ENCODE measurements at places on chromosomes 5 and 9.
A peak's percentile ranks its signal among the peaks of the same experiment; 100 is the strongest.

DNA sequence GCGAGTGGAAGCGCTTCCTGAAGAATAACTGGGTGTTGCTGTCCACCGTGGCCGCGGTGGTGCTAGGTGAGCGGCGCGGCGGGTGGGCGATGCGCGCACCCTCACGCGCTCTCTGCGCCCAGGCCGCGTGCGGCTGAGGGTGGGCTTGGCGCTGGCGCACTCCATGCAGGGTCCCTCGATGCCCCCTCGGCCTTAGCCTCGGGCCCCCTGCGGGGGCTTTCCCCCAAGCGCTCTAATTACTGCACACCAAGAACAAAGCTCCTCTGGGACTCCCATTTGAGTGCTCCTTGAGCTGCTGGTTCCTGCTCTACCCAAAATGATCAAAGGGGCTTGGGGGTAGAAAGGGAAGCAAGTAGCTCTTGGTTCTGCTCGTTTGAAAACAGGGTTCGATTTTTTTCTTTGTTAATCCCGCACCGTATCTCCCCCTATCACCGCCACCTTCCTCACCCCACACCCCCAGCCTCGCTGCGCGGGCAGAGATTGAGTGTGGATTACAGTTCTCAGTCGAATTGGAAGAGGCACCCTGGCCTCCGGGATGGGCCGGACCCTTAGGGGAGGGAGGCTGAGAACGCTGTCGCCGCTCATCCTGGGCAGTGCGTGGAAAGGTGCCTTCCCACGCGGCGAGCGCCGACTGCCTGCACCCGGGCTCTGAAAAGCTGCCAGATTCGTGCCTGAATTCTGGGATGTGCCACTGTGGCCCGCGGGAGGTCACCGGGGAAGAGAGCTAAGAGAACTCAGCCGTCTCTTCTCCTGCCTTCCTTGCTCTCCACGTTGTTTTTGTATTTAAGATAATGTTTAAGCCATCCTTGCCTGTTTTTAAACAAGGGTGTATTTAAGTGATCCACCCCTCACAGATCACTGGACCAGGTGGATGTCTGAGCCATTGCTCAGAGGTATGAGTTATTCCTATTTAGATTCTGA lies 697 bp downstream of the SLC1A1 start:
- peak; percentile 11 for DNase-seq

DNA sequence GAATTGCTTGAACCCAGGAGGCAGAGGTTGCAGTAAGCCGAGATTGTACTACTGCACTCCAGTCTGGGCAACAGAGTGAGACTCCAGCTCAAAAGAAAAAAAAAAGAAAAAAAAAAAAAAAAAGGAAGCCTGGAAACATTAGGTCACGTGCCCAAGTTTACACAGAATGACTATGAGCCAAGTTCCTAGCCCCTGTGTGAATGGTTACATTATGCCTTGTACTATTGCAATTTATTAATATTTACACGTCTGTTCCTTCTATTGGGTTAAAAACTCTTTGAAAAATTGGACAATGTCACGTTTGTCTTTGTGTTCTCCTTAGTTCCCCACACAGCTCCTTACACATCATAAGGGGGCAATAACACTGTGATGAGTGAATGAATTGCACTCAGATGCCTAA lies 33.5 kb upstream of the SLC28A3 start:
- DNase-seq: no peak

DNA sequence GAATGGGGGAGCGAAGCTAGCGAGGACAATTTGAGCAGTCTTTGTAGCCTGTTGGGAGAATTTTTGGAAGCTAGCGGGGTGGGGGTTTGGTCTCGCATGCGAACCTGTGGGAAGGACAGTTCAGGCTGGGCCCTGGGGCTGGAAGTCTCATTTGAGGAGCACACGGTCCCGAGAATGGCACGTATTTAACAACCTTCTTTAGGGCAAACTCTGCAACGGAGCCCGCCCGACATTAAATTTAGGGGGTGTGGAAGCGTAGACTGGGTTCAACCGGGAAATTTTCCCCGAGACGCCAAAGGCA lies 35.2 kb upstream of the NFIB start:
- no peak for DNase-seq

DNA sequence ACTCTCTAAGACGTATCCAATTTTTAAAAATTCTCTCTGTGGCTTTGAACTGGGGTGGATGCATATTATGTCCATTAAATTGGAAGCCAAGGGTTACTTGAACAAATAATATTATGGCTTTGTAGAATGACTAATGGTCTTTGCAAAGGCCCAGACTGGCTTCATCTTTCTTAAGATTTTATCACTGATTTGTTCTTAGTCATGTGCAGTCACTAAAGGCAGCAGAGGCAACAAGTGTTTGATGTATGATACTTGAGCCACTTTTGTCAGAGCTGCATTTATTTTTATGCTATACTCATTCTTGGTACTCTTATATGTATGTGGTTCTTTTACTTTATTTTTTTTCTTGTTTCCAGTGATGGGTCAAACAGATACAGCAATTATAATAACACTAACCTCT lies 152.2 kb downstream of the NR2F1-AS1 start:
- DNase-seq: no peak

GRCh38 chr5:67401172-67401571 lies 204.6 kb upstream of the CD180 start:
- DNase-seq: no peak

- no peak for DNase-seq
Observed at GRCh38 chr9:21972361-21972760, 21.8 kb downstream of the CDKN2A start.

DNA sequence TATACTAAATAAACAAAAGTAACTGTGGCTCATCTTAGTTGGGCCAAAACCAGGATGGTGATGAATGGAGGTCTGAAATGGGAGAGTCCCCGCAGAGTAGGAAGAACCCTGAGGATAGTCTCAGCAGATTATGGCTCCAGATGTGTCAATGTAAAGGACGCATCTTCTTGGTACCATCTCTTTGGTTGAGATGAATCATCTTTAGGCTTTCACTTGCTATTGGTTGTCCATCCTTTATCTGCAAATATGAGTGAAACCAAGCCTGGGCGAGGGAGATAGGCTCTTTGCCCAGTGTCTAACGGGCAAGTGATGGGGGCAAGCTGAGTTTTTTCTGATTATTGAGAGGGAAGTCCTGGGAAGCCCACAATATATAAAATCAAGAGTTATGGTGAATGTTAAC lies 19.4 kb upstream of the LCP2 start:
- no peak for DNase-seq

DNA sequence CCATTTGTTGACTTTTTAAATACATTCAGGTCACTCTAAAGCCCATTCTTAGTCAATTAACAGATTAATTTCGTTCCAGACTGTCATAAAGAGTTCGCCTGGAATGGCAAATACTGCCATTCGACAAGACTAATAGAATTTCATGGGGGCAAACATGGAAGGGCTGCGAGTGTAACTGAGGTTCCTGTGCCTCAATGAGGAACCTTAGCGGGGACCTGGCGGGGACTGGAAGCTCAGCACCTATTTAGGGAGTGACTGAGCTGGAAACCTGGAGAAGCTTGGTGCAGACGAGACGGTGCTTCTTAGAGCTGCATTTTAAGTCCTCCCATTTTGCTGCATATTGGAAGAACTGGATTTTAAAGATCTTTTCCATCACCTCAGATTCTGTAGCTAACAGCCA lies 3.4 kb downstream of the VCAN start:
- peak; percentile 48 for DNase-seq

- DNase-seq: no peak
Observed at GRCh38 chr5:77272206-77272605, 61.7 kb downstream of the PDE8B start.

GRCh38 chr5:127386557-127386956 lies 96.0 kb downstream of the MEGF10 start:
- no peak for DNase-seq

DNA sequence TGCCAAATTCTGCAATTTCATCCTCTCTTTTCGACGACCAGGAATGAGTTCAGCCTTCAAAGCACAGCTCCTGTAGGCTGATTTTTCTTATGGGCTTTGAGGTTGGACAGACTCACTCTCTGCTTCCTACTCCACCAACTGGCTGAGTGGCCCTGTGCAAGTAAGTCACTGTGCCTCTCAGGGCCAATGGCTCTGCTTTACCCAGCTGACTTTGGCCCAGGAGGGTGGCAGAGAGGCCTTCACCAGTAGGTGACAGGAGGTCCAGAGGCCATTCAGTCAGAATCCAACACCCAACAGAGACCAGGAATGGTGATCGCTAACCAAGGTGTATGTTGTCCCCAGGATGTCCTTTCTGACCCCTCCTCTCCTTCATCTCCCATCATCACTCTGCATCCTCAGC lies 49.5 kb upstream of the ALDH1B1 start:
- no peak for DNase-seq

- no peak for DNase-seq
Observed at GRCh38 chr9:135941288-135941995, 19.7 kb downstream of the UBAC1 start.

DNA sequence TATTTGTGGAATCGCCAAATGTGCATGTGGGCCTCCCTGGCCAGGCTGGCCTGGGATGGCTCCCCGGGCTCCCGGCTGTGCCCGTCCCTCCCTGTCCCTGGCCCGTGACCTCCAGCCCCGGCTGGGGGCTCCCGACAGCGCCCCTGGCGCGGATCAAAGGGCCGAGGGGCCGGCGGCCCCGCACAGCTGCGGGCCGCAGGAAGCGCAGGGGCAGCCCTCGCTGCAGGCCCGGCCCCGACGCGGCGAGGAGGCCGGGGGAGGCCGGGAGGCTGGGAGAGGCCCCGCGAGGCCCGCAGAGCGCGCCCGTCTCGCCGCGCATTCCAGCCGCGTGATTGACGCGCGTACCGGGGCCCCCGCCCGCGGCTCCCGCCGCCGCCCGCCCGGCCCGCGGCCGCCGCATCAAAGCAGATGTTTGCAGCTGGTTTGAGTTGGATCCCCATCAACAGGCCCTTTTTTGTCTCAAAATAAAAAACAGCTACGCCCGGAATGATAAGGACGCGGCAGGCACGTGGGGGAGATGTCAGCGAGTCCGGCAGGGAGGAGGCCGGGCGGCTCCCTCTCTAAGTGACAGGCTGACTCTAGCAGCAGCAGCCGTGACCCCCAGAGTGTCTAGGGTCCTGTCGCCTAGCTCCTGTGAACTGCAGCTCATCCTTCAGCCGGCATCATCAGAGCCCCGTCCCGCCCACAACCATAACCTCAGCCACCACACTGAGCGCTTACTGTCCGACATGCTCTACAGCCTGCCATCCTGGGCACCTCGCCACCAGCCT lies 69.4 kb downstream of the LMX1B start:
- peak; percentile 64 for DNase-seq

DNA sequence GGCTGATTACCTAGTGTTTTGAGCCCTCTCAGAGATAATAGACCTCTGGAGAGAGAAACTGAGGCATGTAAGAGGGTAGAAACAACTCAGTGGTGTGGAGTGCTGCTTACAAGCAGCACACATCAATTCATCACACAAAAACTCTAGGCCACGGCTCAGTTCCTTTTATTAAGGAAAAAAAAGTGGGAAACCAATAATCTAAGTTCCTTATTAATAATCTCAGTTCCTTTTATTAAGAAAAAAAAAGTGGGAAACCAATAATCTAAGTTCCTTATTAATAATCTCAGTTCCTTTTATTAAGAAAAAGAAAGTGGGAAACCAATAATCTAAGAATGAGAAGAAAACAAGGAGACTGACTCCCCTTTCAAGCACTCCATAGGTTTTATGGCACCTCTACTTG lies 28.0 kb downstream of the TXNDC8 start:
- no peak for DNase-seq

- no peak for DNase-seq
Observed at GRCh38 chr9:133080161-133080560, 18.4 kb downstream of the CEL start.

DNA sequence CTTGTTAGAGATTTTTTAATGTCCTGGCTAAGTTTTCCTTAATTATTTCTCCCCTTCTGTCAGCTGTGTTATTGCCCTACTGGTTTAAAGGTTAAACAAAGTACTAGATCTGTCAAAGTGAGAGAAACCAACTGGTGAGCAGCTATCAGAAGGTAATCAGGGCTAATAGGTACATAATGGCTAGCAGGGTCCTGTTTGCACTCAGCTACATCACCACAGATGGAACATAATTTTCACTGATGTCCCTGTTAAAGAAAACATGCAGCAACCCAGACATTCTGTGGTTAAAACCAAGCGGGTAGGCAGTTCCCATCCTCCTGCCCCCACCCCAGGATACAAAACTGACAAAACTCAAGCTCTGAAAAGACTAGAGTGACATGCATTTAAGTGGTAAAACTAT lies 473.9 kb downstream of the NR2F1-AS1 start:
- no peak for DNase-seq

GRCh38 chr5:29085142-29085541 lies 2046.8 kb upstream of the CDH9 start:
- DNase-seq: no peak

DNA sequence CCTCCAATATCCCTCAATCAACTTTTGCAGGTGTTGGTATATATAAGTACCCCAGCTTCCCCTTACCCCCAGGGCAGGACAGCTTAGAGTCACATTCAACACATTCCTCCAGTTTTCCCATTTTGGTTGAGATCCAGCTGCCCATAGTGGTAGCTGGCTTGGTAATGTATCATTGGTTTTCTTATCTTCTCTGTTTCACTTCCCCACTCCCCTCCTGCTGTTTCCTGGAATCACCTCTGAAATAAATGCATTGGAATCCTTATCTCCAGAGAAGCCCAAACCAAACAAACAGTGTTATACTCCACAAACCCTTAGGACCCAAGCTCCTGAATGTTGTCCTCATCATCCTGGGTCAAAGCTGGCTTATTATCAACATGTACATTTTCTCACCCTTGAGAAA lies 184.8 kb downstream of the TMEM38B start:
- no peak for DNase-seq

Data from tongue (tissue), 3 donors.